ENCODE measurements at places on chromosomes 2 and 18.

DNA sequence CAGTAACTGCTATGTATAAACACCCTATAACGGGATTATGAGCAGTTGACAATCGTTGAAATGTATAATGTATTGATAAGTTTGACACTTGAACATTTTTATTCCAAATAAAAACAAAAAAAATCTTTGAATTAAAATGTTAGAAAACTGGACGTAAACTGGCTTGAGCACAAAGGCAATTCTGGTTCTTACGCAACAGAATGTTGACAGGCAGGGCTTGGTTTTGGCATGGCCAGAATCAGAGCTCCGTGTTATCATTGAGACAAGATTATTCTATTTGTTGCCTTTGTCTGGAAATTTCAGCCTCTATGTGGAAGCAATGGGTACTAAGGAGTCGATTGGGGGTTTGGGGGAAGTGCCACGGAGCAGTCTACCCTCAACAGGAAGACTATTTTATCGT lies 1028.6 kb upstream of the ZEB2 start:
- DNase-seq = no peak

- peak; percentile 45 for DNase-seq
These were observed 50.3 kb upstream of the GREB1L start for GRCh38 chr18:21191596-21192307.

- DNase-seq = no peak
These were observed 909.5 kb upstream of the SOX11 start for GRCh38 chr2:4782647-4783046.

GRCh38 chr2:887639-888038 lies 63.0 kb upstream of the SNTG2 start:
- DNase-seq = no peak

- DNase-seq = no peak
These were observed 6.1 kb upstream of the DIPK1C start for GRCh38 chr18:74463254-74463653.

DNA sequence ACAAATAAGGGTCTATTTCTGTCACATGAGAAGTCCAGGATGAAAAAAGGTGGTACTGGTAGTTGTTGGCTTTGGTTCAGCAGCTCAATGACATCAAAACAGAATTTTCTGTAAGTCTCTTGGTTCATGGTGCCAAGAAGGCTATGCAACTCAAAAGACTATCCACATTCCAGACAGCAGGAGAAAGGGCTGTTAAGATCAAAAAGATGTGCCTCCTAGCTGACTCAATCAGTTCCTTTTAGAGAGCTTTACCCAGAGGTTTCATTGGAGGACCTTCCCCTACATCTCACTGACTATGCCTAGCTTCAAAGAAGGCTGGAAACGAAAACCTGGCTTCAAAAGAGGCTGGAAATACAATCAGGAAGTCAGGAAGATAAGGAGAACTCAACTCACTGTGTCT lies 98.0 kb downstream of the DYM start:
- no peak for DNase-seq

DNA sequence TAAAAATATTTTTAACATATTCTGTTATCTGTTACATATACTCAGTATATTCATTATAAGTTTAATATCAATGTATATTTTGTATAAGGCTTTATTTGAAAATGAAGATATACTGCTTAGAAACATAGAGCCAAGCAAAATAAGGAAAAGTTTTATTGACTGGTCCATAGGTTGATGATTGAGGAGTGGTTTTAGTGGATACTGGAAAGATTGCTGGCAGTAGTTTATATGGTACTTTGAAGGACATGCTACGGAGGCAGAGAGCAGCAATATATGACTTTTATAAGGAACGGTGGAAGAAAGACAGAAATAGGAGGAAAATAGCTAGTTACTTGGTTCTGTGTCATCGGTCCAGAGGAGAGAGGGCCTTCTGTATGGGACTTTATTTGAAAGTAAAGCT lies 92.4 kb downstream of the ZNF236 start:
- DNase-seq = no peak

GRCh38 chr2:240432430-240432819 lies 3.0 kb upstream of the GPC1 start:
- DNase-seq = no peak

GRCh38 chr2:109471658-109472057 lies 142.1 kb downstream of the SEPTIN10 start:
- DNase-seq = no peak

- no peak for DNase-seq
These were observed 1090.2 kb upstream of the PIK3C3 start for GRCh38 chr18:40864846-40865245.

DNA sequence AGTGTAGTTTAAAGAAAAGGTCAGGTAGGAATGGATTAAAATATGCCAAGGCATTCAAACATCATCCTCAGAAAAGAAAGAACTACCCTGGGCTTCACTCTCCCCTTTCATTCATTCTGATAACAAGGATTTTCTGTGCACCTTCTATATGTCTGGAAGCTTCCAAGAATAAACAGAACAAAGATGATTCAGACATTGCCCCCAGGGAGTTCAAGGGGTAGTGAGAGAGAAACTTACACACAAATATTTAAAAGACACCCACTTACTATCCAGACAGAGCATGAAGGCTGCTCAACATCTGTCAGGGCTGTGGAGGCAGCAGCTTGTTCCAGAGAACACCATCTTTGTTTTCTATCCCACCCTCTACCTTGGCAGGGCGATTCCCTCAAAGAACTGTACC lies 140.5 kb downstream of the ALK start:
- DNase-seq = peak; percentile 12

GRCh38 chr18:3821524-3821923 lies 371.6 kb downstream of the TGIF1 start:
- no peak for DNase-seq

GRCh38 chr2:26655611-26656195 lies 14.5 kb upstream of the CIB4 start:
- no peak for DNase-seq

GRCh38 chr2:213152065-213152794 lies 818 bp upstream of the IKZF2 start:
- DNase-seq = peak; percentile 53

DNA sequence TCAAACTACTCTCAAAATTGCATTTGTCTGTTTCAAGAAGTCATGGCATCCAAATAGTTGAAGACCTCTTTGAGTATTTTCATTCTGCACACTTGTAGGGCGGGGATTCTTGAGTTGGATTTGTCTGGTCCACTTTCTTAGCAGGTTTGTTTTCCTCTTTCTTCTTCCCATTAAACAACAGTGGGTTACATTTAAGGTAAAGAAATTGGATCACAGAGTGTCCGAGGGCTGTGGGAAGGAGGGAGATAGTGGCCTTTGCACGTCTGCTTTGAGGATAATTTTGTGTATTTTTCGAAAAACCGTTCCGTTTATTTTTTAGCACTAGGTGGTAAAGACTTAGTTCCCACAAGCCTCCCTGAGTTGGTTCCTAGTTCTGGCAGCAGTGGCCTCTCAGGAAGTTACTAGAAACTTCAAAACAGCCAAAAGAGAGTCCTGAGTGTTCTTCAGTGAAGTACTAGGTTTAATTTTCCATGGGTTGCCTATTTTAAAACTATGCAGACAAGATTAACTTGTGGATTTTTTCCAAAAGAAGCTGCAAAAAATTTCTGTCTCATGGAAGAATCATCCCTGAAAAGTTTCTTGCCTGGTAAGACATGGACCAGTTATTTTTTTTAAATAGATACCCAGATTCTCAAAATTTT lies 107.9 kb downstream of the CDC42EP3 start:
- DNase-seq = no peak

- peak; percentile 68 for DNase-seq
These were observed 86.1 kb downstream of the FARSB start for GRCh38 chr2:222569826-222570225.

DNA sequence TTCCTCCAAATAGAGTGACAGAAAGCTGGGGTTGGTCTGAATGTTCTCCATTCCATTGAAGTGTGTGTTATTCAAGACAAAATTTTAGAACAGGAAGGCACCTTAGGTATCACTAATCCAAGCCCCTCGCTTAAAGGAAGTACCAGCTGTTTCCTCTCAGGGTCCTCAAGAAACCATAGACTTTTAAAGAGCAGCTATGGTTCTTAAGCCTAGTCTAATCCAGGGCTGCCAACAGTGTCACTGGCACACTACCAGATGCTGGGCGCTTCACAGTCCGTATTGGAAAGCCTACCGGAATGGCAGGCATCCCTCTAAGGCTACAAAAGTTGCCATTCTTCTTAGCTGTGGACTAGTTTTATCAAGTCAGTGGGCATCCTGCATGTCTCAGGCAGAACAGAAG lies 1.9 kb downstream of the NEMP2 start:
- DNase-seq = no peak

DNA sequence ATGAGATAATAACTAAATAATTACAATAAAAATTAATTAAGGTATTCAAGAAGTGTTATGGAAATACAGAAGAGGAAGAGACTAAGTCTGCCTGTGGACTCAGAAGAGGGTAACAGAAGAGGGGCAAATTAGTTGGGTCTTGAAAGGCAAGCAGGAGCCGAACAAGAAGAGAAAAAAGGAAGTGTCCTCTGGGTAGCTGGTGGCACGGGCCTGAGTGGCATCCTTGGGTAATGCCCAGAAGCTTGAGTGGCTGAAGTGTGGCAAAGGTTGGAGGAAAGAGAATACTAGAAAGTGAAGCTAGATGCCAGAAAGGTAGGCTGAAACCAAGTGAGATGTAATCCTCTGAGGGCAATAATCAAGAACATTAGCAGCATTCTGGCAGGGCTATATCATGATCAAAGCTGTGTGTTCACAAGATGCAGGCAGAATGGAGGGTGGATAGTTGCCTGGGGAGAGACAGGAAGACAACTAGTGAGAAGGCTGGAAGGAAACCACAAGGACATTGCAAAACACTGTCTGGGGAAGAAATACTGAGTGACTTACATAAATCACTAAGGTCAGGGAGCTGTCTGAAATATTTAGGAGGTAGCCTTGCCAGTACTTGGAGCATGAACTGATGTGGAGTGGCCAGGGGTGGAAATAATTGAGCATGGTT lies 16.2 kb downstream of the DOCK10 start:
- DNase-seq = peak; percentile 90

GRCh38 chr2:233433029-233433428 lies 78.7 kb downstream of the DGKD start:
- DNase-seq = no peak

- no peak for DNase-seq
These were observed 414.7 kb downstream of the LRATD1 start for GRCh38 chr2:15047184-15047583.

DNA sequence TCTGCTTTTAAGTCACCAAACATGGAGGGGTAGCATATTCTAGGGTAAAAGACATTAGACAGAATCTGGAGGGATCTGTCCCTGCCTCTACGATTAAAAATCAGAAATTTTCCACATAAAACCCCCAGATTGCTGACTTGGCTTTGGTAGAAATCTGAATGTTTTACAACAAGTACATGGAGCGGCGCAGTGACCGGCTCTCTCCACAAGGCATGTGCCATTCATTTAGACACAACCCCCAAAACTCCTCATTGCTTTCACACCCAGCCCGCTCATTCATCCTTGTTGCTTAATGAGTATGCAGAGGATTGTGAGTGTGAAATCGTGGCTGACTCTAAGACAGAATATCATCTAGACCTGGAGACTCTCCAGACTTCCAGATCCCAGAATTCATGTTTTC lies 140.6 kb downstream of the CNTNAP5 start:
- no peak for DNase-seq

DNA sequence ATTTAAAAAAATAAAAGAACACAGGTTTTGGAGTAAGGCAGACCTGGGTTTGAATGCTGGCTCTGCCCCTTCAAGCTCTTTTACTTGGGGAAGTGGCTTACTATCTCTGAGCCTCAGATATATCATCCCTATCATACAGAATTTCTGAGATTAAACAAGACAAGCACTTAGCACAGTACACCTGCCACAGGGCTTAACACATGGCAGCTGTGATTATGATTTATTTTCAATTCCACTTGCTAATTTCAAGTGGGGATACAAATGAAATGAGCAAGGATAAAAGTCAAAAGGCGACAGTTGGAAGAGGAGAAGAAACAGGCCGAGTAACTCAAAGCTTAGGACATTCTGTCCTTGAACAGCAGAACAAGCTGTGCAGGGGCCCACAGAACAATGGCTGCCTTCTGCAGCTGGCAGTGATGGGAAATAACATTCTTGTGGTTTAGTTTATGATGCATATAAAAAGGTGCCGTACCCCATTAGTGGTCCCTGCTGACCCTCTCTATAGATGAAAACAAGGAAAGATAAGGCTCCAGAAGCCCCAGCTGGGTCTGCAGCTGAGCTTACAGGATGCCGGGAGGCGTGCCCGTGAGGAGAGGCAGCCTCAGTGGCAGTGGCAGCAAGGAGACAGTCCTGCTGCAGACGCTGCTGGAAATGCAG lies 45.3 kb downstream of the KIF3C start:
- DNase-seq = no peak

GRCh38 chr2:11368059-11368572 lies 23.7 kb upstream of the ROCK2 start:
- DNase-seq = no peak

- no peak for DNase-seq
These were observed 15.3 kb upstream of the PXDN start for GRCh38 chr2:1759611-1759930.

DNA sequence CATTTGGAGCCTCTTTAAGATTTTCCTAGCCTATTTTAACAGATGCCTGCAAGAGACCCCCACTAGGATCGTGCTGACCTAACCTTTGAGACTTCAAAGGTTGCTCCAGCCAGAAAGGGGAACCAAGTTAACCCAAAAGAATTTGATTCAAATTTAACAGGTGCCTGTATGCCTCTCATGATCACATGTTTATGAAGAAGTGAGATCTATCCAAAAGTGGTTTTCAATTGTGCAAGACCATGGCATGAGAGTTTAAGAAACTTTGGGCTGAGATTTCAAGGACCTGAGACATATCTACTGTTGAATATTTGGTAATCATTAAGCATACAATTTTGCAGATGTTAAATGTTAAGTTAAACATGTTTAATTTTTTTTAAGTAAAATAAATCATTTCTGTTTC lies 1.3 kb upstream of the RSAD2 start:
- no peak for DNase-seq

DNA sequence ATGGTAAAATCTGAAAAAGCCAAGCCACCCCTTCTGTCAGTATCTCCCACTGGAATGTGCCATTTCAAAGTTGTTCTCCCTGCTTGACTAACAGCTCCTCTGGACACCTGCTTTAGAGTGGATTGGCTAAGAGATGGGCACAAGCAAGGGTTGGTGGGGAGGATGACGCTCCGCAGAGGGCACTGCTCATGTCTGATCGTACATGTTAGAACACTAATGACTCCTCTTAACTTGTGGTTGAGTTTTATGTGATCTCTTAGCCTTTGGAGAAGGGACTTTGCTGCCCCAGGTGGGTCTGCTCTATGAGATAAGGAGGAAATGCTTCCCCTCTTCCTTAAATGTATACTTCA lies 8.2 kb upstream of the KIAA2012 start:
- DNase-seq = no peak

All from fibroblast of skin of right quadriceps (primary cell).